Central memory CD4-positive, alpha-beta T cell (primary cell): ENCODE measurements at places on chromosomes 4 and X.

- no peak for DNase-seq
These were observed 37.0 kb upstream of the GPRIN3 start for GRCh38 chr4:89344571-89344970.

DNA sequence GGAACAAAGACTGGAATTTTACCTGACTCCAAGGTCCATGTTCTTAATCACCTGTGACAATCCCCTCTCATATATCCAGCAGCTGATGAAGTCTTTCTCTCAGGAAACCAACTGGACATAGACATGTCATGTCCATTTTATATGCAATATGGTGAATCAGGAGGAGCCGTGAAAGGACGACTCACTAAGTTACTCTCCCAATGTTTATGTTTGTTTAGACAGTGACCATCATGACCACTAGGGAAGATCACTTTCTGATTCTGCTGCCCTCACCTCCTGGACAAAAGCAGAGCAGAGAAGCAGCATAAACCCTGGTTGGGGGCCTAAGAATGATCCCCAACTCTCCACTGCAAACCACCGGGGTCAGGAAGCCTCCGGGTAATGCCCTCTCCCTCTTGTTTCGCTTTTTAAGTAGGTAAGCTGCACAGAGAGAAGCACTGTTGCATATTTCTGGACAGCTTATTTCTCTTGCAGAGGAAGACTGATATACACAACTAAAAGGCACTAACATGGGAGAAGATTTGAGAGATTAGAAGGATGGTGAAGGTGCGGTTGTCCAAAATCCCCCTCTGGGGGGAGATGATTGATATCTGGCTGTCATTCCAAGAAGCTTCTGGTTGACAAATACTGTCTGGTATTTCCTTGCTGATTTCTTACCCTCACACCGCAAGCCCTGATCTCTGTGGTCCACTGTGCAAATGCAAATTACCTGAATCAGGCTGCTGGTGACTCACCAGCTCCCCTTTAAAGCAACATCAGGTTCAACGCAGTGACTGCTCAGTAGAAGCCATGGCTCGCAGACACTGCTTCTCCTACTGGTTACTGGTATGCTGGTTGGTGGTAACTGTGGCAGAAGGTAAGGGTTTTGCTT, at the start of gene ODAPH:
Gene ODAPH, plus strand, starts transcription at position 773 of the 871 bp plus-strand sequence. Its CDS starts 17 bp downstream, at position 790.
- no peak for DNase-seq

- no peak for DNase-seq
These were observed 238.1 kb downstream of the SPOCK3 start for GRCh38 chr4:166996216-166996615.

GRCh38 chr4:104967034-104967401, 179.7 kb upstream of the TET2 start:
- no peak for DNase-seq

DNA sequence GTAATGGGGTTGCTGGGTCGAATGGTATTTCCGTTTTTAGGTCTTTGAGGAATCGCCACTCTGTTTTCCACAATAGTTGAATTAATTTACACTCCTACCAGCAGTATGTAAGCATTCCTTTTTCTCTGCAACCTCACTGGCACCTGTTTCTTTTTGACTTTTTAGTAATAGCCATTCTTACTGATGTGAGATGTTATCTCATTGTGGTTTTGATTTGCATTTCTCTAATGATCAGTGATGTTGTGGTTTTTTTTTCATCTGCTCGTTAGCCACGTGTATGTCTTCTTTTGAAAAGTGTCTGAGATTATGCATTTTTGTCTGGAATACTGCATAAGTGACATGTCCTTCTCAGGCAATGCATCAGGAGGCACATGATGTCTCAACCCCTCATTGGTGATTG, 28.8 kb downstream of the REPS2 start:
- no peak for DNase-seq

DNA sequence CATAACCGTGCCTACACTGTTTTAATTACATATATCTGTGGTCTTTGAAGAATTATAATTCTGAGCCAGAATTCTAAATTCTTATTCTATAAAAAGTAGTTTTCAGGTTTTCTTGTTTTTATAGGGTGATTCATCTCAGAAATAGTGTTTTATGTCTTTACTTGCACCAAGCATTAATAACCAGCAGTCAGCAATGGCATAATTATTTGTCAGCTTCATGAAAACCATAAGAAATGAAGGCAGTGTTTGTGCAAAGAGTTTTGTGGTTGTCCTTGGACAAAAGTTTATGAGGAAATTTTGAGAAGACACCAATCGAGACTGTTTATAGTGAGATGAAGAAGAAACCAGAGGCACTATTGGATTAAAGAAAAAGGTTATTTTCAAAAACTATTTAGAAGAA, 37.2 kb downstream of the EDNRA start:
- DNase-seq: no peak

DNA sequence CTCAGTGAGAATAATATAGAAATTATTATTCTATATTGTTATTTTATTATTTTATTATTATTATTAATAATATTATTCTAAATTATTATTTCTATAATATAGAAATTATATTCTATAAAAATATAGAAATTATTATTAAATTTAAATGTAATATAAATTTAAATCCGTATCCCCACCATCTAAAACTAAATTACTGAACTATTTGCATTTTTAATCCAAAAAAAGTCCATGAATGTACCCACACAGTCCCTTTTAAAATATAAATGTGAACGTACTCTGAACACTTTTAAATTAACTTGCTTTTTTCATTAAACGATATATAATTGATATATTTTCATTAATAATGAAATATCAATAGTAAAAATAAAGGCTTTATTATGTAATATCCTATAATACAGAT, 248.3 kb upstream of the PCDH7 start:
- no peak for DNase-seq

- DNase-seq: no peak
These were observed 204.0 kb downstream of the RASL11B start for GRCh38 chr4:53066155-53066554.

GRCh38 chrX:123336666-123337065, 152.6 kb downstream of the GRIA3 start:
- DNase-seq: no peak

GRCh38 chr4:13670456-13671160, 43.1 kb upstream of the BOD1L1 start:
- DNase-seq: no peak

DNA sequence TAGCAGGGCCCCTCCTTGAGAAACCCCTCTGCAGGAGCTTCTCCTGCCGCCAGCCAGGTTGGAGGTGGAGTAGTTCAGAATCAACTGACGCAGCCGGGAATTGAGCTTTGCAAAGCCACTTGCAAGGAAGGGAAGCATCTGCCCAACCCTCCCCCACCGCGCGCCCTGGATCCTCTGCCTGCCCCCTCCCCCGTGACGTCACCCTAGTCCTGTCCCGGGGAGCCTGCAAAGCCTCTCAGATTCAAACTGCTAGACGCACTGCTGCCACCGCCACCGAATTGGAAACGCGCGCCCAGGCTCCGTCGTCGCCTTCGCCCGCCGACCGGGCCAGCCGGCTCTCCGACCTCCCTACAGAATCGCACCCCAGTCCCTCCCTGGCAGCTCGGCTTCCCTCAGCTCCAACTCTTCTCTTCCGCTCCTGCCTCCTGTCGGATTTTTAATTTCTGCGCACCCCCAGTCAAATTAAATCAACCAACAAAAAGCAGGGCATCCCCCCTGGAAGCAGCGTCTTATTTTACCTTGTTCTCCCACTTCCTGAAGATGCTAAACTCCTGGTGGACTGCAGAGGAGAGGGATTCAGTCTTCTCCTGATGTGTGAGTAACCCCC, 3.8 kb downstream of the SLITRK2 start:
- DNase-seq: no peak
